ENCODE measurements at places on chromosomes 1 and 21.

GRCh38 chr1:224182057-224182865, 779 bp upstream of the DEGS1 start:
- peak overlapping the region; percentile 92 for H3K4me3 ChIP-seq
- peak; percentile 75 for ATAC-seq
- no peaks in the 10 kb centered on the region for H3K27me3 ChIP-seq
- peaks cover 53% of the 10 kb centered on the region for H3K4me1 ChIP-seq

GRCh38 chr1:203450479-203451149, 25.0 kb upstream of the PRELP start:
- peak; percentile 53 for ATAC-seq
- H3K27me3 ChIP-seq: peaks cover 50% of the 10 kb centered on the region
- no peak overlapping the region for H3K4me3 ChIP-seq
- peaks cover 18% of the 10 kb centered on the region for H3K4me1 ChIP-seq
- H3K27ac ChIP-seq: no peak overlapping the region

GRCh38 chr1:168608796-168609715, 32.7 kb downstream of the XCL1 start:
- no peaks in the 10 kb centered on the region for H3K36me3 ChIP-seq
- ATAC-seq: no peak
- H3K27me3 ChIP-seq: peaks cover 33% of the 10 kb centered on the region
- no peak overlapping the region for H3K4me3 ChIP-seq
- H3K4me1 ChIP-seq: no peaks in the 10 kb centered on the region
- no peak overlapping the region for H3K27ac ChIP-seq

DNA sequence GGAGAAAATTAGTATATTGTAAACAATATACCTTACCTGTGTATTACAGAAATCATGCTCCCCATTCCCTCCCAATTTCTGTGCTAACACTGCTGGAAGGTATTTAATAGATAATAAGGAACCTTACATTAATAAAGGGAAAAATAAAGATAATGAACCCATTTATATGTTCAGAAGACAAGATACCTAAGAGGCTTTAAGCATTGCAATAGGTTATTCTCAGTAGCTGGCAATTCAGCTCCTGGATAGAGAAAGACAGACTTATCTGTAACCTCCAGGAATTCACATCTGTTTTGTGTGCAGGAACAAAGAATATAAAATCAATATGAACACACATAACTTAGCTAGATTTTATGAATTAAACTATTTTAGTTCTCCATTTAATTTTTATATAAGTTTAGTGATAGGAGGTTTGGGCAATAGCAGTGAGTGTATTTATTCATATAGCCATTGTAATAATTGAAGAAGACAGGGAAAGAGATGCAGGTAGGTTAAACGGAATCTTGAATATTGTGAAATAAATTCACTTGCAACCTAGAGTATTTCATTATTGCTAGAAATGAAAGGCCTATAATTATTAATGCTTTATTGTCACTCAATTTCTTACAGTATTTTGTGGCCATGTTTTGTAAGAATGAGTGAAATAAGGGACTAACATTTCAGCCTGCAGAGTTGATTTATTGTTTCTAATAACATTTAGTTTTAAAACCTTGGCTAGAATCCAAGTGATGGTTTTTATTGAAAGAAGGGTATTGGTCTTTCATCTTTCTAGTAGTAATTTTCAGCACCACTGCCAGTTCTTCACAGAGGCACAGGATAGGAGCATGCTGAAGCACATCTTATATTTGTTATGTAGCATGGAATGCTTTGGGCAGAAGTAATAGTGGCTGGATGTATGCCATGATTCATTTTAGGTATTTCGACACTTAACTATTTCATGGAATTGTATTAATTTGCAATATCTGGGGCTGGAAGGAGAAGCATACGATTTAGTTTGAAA, 1.5 kb downstream of the XPR1 start:
- peaks cover 9% of the 10 kb centered on the region for H3K4me1 ChIP-seq
- no peak overlapping the region for H3K27ac ChIP-seq
- no peak overlapping the region for H3K4me3 ChIP-seq

DNA sequence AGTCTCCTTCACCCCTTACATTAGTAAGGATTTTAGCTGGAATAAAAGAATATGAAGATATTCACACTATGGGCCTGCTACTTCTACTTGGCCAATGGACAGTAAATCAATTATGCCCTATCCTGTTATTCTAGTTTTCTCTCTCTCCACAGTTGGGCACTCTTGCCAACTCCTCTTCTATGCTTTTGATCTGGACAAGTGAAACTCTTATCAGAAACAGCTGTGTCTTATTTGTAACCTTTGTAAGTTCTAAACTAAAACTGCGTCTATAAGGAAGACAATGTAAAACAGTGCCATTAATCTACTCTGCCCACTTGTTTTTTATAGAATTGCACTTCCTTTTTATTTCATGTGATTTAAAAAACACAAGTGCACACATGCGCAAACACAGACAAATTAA, 244.0 kb upstream of the DMRTA2 start:
- ATAC-seq: no peak
- H3K4me3 ChIP-seq: no peak overlapping the region
- no peak overlapping the region for H3K27ac ChIP-seq
- no peaks in the 10 kb centered on the region for H3K36me3 ChIP-seq

GRCh38 chr1:153936011-153936802, 10.3 kb downstream of the DENND4B start:
- no peaks in the 10 kb centered on the region for H3K27me3 ChIP-seq
- H3K4me1 ChIP-seq: peaks cover 25% of the 10 kb centered on the region
- no peak for ATAC-seq
- H3K36me3 ChIP-seq: peaks cover 80% of the 10 kb centered on the region
- no peak overlapping the region for H3K4me3 ChIP-seq
- H3K27ac ChIP-seq: no peak overlapping the region

- H3K4me1 ChIP-seq: peaks cover 12% of the 10 kb centered on the region
- H3K27me3 ChIP-seq: peaks cover 51% of the 10 kb centered on the region
- no peaks in the 10 kb centered on the region for H3K36me3 ChIP-seq
- no peak for ATAC-seq
Measured at GRCh38 chr1:31672986-31673385, 28.3 kb upstream of the PEF1 start.

DNA sequence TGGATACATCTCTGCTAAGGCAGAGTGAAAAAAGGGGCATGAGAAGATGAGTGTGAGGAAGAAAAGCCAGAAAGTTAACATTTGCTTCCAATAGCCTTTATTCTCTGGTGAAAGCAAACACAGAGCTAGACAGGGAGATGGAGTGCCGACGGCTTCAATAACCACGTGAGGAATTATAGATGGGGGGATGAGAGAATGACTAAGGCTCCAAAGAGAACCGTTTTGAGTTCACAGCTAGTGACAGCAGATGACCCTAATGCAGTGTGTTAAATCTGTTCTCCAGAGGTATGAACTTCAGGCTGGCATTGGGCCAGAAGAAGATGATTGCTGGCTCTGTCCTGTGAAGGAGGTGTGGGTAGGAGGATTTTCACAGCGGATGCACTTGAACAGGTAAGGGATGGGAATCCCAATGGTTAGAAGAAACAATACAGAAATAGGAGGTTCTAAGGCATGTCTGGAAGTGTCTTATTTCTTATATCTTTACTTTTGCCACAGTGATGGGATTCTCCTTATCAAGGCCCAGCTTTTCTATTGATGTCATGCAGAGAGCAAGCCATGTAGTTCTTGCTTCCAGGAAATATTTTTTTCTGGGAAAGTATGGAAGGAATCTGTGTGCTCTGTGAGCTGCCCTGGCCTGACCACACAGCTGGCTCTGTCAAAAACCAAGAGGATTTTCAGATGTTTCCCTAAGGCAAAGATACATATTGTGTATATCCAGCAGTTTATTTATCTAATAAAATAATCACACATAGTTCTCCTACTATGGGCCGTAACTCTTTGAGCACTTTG, 573.8 kb downstream of the LTN1 start:
- H3K4me3 ChIP-seq: no peak overlapping the region
- no peak overlapping the region for H3K27ac ChIP-seq
- ATAC-seq: no peak
- no peaks in the 10 kb centered on the region for H3K36me3 ChIP-seq

- peaks cover 8% of the 10 kb centered on the region for H3K4me1 ChIP-seq
- ATAC-seq: no peak
- no peak overlapping the region for H3K27ac ChIP-seq
- H3K36me3 ChIP-seq: peaks cover 5% of the 10 kb centered on the region
Measured at GRCh38 chr1:235408503-235408960, 41.3 kb downstream of the TBCE start.

- no peaks in the 10 kb centered on the region for H3K36me3 ChIP-seq
- no peak for ATAC-seq
- H3K4me3 ChIP-seq: no peak overlapping the region
- no peaks in the 10 kb centered on the region for H3K4me1 ChIP-seq
Measured at GRCh38 chr1:198491028-198491427, 49.5 kb downstream of the ATP6V1G3 start.

DNA sequence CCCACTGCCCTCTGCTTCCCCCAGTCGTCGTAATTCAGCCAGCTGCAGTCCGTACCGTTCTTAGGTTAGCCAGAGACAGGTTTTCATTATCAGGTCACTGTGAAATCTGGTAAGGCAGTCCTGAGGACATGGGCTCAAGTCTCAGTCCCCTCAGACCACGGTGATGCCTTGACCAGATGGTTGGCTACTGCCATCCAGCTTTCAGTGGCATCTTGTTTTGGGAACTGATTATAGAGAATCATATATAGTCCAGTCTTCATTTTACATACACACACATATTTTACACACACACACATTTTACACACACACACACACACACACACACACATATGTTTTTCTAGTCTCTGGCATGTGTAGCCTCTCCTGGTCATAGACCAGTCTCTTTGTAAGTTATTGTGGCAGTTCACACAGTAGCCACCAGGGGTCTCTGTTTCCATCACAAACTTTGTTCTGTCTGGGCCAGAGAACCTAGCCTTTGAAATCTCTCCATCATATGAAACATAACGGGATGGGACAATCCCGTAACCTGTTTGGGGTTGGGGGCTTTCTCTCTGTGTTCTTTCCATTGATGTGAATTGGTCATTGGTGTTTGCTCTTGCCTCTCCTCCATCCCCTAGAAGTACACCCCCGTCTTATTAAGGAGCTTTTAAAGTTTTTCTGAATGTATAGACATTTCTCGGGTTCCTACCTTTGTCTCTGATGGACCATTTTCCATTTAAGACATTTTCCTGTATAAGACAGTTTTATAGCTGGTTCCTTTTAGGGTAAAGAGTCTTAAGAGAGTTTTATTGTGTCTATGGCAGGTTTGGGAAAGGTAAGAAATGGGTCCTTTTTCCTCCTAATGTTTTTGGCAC, 8.4 kb upstream of the IKBKE start:
- ATAC-seq: peak; percentile 73
- peaks cover 16% of the 10 kb centered on the region for H3K36me3 ChIP-seq
- H3K4me1 ChIP-seq: peaks cover 24% of the 10 kb centered on the region
- H3K27me3 ChIP-seq: no peaks in the 10 kb centered on the region
- no peak overlapping the region for H3K4me3 ChIP-seq

DNA sequence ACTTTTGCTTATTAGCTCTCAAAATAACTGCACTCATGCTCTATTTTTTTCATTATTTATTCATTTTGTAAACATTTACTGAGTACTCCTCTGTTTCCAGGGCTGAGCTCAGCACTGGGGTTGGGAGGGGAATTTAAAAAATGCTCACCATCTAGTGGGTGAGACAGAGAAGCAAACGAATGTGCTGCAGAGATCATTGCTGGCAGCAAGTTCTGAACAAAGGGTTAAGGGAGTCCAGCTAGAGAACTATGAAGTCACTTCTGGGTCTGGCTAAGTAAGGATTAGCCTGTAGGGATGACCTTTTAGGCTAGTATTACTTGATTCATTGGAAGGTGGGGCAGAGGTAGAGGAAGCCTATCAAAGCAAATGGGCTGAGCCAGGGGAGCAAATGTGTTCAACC, 99.1 kb upstream of the ZNF644 start:
- ATAC-seq: no peak
- no peak overlapping the region for H3K27ac ChIP-seq
- H3K4me1 ChIP-seq: peaks cover 22% of the 10 kb centered on the region
- H3K36me3 ChIP-seq: no peaks in the 10 kb centered on the region
- no peaks in the 10 kb centered on the region for H3K27me3 ChIP-seq

DNA sequence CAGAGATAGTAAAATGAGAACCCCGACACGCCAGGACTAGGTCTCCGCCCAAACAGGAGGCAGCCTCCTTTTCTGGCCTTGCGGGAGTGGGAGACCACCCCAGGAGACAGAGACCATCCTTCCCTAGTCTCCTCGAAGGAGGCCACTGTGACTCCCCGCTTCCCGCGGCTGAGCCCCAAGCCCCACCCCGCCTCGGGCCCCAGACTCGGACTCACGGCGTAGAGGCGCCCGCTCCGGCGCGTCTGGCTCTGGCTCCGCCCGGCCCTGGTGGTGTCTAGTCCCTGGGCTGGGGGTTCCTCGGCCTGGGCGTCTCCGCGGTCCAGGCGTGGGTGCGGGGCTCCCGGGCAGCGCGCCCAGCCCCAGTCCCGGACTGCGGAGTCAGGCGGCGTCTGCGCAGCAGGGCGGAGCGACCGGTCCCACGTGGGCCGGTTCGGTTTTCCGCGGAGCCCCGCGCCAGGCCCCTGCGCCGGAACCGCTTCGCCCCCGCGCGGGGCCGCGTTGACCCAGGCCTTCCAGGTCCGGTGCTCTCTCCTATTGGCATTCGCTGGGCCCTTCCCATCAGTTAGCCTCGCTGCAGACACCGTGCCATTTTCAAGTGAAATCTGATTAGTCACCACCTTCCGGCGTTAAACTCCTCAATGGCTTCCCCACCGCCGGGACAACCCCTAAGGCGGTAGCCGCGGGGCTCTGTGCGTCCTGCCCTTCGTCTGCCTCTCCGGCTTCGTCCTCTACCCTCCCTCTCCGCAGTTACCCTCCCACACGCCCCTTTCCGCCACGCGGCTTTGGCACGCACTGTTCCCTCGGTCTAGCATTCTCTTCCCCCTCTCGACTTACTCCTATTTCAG, at the start of gene C1orf216:
TSS of gene C1orf216 (minus strand) at position 393 of the 845 bp plus-strand sequence. CDS start 2,563 bp downstream, outside the sequence.
- no peaks in the 10 kb centered on the region for H3K27me3 ChIP-seq
- ATAC-seq: peak; percentile 83

GRCh38 chr1:229674042-229674441, 48.0 kb downstream of the URB2 start:
- H3K27ac ChIP-seq: no peak overlapping the region
- H3K27me3 ChIP-seq: no peaks in the 10 kb centered on the region
- H3K36me3 ChIP-seq: peaks cover 5% of the 10 kb centered on the region
- H3K4me3 ChIP-seq: no peak overlapping the region
- no peaks in the 10 kb centered on the region for H3K4me1 ChIP-seq

- H3K4me3 ChIP-seq: peak overlapping the region; percentile 99
- H3K36me3 ChIP-seq: peaks cover 43% of the 10 kb centered on the region
- H3K4me1 ChIP-seq: peaks cover 36% of the 10 kb centered on the region
- peak overlapping the region; percentile 99 for H3K27ac ChIP-seq
Measured at GRCh38 chr1:36463463-36463802, 751 bp downstream of the MRPS15 start.

- H3K4me1 ChIP-seq: peaks cover 20% of the 10 kb centered on the region
- no peaks in the 10 kb centered on the region for H3K27me3 ChIP-seq
- ATAC-seq: no peak
- H3K36me3 ChIP-seq: peaks cover 6% of the 10 kb centered on the region
- H3K27ac ChIP-seq: peak overlapping the region; percentile 85
- H3K4me3 ChIP-seq: no peak overlapping the region
Measured at GRCh38 chr1:24373710-24374109, 39.9 kb downstream of the STPG1 start.
